Natural killer cell (primary cell): ENCODE measurements at places on chromosomes 4 and X. TPM values are rescaled to one million over a fixed set of nuclear protein-coding genes. Genes with fewer than 3 reads are reported as not detected.

CCSER1 gene
- 1.1 TPM for total RNA-seq

IL3RA gene
- 4.4 TPM for total RNA-seq

PRRG3 gene
- total RNA-seq = not detected

GRCh38 chr4:98363431-98363830 is 102.2 kb downstream of the RAP1GDS1 start:
- DNase-seq = no peak
- H3K36me3 ChIP-seq = peaks cover 14% of the 10 kb centered on the region
- H3K4me3 ChIP-seq = no peak overlapping the region
- no peaks in the 10 kb centered on the region for H3K27me3 ChIP-seq
